ENCODE measurements at places on chromosomes 2 and 18.

DNA sequence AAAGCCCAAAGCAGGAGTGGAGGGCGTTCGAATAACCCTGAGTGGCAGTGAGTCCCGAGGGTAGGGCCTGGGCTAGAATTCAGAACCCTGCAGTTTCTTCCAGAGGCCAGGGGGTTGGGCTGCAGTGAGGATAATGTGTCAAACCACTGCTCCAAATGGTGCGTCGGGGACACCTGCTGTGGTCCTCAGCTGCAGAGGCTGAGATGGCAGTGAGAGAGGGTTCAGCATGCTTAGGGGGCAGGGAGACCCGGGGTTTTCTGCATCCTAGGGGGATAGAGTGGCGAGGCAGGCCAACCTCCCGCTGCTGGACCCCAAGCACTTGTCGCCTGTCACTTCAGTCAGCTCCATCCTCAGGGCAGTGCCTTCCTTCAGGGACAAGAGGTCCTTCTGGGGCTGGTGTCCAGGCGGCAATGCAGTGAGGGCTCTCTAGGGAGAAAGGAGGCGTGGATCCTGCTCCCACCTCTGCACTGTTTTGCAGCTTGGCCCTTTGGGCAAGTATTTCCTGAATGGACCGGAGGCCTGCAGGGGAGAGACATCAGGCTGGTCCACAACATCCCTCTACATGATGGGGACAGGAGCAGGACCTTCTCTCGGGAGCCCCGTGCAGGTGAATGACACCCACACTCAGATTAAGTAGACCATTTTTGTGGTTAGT, 8.4 kb upstream of the NTSR2 start:
- DNase-seq = no peak

GRCh38 chr2:179311101-179311500, 46.5 kb upstream of the SESTD1 start:
- no peak for DNase-seq

- DNase-seq = no peak
These were observed 57.8 kb upstream of the GPR45 start for GRCh38 chr2:105183555-105184323.

- no peak for DNase-seq
These were observed 40.7 kb upstream of the TAF1B start for GRCh38 chr2:9802576-9802993.

GRCh38 chr2:219230059-219230540, 494 bp downstream of the ANKZF1 start:
- DNase-seq = no peak

- no peak for DNase-seq
These were observed 26.9 kb upstream of the DTNB start for GRCh38 chr2:25700221-25700660.

- no peak for DNase-seq
These were observed 1.7 kb upstream of the POLR2D start for GRCh38 chr2:127859712-127860085.

DNA sequence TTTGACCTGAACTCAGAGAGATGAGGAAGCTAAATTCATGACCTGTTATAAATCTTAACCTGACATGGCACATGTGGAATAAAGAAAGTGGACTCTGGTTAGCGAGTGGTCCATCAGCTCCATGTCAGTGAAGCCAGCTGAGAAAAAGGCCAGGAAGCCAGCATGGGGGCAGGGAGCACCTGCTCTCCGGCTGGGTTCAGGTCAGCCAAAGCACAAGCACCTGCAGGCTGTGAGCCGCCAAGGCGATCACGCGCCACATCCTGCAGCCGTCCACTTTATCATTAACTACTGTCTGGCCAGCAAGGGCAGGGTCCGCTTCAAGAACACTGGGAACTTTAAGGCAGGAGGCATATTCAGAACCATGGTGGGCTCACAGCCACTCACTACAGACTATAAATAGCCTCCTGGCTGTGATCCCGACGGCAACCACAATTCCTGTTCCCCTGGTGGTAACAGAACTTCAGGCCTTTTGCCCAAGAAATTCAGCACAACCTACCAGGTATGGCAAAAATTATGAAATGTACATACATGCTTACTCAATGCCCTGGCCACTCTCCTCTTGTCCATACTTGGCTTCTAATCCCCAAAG, 35.5 kb downstream of the ACVR1 start:
- no peak for DNase-seq

- no peak for DNase-seq
These were observed 180.1 kb downstream of the CAPN13 start for GRCh38 chr2:30627151-30627550.

- DNase-seq = no peak
These were observed 322.9 kb upstream of the ACVR2A start for GRCh38 chr2:147521936-147522335.

DNA sequence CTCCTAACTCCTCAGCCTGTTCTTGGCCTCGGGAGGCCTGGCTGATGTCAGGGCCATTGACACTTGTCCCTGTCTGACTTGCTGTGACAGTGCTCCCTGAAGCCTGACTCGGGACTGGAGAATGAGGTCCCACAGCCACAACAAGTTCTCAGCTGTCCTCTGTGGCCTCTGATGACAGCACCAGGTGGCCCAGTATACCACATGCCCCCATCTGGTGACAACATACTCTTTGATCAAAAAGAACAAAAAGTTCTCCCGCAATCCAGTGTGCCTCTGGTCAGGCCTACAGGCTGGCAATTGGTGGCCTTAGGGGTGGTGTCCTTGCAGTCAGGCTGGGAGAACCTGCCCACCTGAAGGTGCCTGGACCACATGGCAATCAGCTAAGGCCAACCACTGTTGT, 102.6 kb downstream of the SEPTIN10 start:
- no peak for DNase-seq

- DNase-seq = no peak
These were observed 135.3 kb downstream of the INSIG2 start for GRCh38 chr2:118223511-118223991.

DNA sequence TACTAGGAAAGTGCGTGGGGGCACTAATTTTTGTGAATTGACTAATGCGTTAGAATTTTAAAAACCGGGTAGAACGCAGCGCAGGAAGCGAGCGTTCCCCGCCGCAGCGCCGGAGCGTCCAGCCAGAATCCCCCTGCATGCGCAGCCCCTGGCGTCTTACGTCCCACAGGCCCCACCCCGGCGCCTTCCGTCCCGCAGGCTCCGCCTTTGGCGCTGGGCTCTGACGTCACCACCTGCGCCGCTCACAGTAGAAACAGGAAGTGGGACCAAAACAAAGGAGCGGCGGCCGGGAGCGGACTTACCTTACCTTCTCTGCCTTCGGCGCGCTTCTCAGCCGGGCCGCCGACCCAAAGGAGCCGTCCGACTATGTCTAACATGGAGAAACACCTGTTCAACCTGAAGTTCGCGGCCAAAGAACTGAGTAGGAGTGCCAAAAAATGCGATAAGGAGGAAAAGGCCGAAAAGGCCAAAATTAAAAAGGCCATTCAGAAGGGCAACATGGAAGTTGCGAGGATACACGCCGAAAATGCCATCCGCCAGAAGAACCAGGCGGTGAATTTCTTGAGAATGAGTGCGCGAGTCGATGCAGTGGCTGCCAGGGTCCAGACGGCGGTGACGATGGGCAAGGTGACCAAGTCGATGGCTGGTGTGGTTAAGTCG, at the start of gene CHMP1B:
CHMP1B (plus strand) TSS at position 268 of the 660 bp plus-strand sequence; CDS start at position 367, 99 bp downstream.
- peak; percentile 81 for DNase-seq

DNA sequence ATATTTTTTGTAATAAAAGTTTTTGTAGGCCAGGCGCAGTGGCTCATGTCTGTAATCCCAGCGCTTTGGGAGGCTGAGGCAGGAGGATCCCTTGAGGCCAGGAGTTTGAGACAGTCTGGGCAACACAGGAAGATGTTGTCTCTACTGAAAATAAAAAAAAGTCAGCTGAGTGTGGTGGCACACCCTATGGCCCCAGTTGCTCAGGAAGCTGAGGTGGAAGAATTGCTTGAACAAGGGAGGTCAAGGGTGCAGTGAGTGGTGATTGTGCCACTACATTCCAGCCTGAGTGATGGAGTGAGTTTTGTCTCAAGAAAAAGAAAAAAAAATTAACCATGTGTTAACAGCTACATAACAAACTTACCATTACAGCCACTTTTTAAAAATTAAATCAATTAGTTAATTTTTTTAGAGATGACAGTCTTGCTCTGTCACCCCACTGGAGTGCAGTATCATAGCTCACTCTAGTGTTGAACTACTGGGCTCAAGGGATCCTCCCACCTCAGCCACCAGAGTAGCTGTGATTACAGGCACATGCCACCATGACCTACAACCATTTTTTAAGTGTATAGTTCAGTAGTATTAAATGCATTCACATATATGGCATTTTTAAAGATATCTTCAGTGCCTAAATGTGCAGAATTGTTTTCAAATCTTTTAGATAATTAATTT, 67.2 kb upstream of the ACYP2 start:
- DNase-seq = no peak

DNA sequence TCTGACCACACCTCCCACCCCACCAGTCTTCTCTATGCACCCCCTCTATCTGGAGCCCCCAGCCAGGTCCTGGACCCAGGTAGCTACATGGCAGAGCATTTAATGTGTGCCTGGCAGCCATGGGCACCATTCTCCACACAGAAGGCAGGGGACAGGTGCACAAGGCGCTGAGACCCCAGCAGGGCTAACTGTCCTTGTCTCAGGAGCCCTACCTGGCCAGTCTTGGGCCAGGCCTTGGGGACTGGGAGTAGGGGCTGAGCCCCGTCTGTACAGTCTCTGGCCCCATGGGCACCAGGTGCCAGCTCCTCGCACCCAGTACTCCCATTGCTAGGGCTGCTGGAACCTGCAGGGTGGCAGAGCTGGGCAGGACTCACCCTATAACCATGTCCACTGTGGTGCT, 2.9 kb downstream of the GNLY start:
- DNase-seq = no peak

DNA sequence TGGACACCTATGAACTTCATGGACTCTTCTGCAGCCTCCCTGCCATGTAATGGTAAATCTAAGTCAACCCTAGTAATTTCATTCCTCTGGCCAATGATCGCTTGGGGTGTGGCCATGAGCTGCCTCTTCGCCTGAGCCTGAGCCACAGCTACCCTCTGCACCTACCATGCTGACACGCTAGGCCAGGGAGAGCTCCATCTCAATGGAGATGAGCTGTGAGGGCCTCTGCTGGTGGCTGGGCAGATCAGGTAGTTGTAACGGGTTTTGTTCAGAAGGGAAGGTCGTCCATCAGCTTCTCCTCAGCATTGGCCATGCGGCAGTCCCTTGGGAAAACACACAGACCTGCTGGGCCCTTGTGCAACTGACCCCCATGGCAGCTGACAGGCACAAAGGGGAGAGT, 24.4 kb downstream of the MPHOSPH10 start:
- DNase-seq = no peak

DNA sequence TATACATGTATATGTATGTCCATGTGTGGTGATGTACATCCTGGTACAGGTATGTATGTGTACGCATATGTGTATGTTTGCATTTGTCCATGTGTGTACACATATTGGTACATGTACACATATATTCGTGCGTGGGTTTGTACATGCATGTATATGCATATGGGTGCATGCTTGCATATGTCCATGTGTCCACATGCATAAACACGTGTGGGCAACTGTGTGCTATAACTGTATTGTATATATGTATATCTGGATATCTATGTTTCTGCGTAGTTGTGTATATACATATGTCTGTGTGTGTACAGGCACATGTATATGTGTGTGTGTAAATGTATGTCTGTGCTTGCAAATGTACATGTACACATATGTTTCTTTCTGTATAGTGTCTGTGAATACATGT, 858.5 kb downstream of the CNTNAP5 start:
- no peak for DNase-seq

DNA sequence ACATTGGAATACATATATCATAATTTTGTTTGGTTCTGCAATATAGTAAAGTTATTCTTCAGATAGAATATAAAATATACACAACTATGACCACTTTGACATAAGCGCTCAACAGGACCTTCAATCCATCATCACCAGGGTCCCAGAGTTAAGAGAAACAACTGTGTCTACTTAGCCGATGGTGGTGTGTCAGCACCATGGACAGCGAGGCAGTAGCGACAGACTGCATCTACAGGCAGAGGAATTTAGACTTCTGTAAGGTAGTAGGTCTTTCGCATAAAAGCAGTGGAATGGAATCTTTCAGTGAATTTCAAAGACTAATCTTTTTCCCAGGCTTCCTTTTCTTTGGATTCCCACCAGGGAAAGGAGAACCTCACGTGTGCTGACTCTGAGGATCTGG, 20.5 kb upstream of the LRPPRC start:
- DNase-seq = no peak

DNA sequence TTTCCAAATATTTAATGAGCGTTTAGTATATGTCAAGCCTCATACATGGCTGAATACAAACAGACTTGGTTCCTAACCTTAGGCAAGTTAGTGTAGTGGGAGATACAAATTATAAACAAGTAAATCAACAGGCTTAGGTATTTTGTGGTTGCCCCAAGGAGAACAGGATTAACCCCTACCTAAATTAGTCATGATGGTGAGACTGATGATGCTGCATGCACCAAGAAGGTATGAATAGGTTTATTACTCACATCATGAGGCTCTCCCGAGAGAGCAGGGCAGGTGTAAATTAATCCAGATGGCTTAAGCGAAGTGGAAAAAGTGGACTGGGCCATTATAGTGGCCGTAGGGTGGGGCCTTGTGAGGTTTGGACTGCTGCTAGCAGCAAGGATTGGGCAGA, 118.1 kb upstream of the GCFC2 start:
- no peak for DNase-seq

DNA sequence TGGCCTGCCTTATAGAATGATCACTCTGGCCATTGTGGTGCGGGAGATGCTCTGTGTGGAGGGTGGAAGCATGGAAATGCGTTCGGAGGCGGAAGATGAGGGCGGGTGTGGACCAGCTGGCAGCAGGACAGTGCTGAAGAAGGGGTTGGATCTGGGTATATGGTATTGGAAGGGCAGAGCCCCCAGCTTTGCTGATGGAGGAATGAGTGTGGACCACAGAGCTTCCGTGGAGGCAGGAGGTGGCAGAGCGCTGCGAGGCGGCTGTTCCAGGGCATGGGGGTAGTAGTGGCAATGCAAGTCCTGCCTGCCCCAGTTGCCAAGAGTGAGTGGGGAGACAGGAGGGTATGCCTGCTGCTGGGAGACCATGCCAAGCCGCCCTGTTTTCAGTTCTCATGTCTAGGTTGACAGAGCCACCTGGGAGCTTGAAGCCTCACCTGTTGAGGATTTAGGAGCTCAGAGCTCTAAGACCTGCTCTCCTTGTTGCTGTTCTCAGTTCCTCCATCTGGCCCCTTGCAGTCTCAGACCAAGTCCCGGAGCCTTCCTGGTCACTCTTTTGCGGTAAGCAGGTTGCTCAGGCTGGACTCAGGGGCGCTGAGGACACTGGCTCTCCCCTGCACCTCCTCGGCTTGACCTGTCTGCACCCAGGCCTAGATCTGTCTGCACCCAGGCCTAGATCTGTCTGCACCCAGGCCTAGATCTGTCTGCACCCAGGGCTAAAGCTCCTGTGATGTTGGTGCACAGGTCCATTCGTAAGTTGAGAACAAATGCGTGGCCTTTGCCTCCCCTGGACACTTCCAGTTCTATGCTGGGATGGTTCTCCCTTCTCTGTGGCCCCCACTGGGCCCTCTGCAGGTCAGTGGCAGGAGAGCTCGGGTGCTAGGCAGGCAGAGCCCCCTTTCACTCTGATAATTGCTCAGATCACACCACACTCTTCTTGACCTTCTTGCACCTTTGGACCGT, 290.5 kb upstream of the HS6ST1 start:
- DNase-seq = no peak

GRCh38 chr2:105334211-105334610, 3.1 kb upstream of the C2orf49 start:
- no peak for DNase-seq

GRCh38 chr18:74921057-74921820, 287.7 kb downstream of the PTGR3 start:
- no peak for DNase-seq

All from cortex of kidney (tissue), 1 donor.